ENCODE measurements at places on chromosomes 6 and 20.

DNA sequence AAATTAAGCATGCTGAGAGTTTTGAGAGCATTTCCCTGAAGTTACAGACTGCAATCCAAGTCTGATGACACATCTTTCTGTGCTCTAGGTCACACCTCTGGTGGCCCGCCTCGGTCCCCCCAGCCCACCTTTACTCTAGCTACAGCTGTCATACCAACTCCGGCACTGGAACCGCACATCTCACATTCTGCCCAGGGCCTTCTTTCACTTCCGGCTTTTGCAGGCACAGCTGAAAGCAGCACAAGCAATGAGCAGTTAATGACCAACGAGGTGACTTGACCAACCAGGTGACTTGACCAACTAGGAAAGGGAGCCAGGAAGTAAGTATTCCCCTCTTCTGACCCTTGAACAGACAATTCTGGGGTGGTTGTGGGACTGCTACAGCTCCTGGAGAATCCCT lies 88.6 kb upstream of the MOCS1 start:
- DNase-seq, result no peak

- no peak for DNase-seq
Observed at GRCh38 chr6:6866656-6867403, 240.9 kb upstream of the RREB1 start.

- no peak for DNase-seq
Observed at GRCh38 chr6:37972994-37973757, 153.6 kb downstream of the ZFAND3 start.

DNA sequence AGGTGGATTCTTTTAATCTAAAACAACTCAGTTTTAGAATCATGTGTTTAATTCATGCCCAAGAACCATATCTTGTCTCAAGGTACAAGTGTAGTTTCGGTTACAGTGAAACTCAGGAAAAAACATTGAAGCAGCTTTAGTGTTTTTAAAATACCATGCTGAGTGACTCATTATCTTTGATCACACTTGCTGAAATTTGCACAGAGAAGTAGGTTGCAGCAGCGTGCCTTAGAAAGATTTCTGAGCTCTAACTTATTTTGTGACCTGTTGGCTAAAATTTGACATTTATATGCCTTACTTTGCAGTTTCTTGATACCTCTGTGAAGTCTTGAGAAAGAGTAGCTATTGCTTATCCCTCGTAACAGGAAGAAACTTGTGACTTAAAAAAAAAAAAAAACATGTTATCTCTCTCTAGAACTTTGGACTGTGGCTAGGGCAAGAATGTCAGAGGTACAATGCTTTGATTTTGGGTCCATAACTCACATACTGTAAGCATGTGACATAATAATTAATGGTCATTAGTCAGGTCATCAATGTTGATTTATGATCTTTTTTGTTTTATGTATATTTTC lies 34.5 kb upstream of the FUCA2 start:
- no peak for DNase-seq

DNA sequence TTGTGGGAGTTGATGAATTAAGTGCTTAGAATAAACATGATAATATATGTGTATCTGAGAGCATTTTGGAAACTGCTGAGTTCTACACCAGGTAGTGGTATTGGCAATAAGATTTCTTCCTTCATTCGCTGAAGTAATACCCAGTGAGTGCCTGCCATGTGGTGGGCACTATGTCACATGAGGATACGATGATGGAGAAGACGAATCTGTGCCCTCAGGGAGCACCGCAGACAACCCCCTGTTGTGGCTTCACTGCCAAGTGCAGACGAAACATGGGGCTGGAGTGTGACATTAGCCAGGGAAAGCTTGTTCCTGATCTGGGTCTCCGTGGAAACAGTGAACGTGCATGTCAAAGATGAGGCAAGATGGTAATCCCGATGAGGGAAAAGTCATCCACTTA lies 7.9 kb downstream of the ZNF76 start:
- no peak for DNase-seq

DNA sequence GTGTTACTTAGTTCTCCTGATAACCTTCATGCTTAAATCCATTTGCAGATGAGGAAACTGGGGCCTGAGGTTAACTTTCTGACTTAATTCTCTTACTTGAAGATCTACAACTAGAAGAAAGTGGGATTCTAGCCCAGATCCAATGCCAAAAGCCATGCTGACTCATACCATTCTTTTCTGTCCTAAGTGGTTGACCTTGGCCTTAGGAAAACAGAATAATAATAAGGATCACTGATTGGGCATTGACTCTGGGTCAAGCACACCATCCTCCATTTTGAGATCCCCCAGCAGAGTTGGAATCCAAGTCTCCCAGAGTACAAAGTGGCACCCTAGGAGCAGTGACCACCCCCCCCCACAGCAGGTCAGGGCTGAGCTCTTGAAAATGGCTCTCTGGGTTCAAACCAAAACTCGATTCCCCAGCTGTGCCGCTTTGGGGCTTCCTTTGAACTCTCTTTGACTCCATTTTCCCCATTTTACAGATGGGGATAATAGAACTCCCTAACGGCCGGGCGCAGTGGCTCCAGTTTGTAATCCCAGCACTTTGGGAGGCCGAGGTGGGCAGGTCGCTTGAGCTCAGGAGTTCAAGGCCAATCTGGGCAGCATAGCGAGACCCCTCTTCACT lies 12.8 kb upstream of the ZNF217 start:
- DNase-seq, result no peak

DNA sequence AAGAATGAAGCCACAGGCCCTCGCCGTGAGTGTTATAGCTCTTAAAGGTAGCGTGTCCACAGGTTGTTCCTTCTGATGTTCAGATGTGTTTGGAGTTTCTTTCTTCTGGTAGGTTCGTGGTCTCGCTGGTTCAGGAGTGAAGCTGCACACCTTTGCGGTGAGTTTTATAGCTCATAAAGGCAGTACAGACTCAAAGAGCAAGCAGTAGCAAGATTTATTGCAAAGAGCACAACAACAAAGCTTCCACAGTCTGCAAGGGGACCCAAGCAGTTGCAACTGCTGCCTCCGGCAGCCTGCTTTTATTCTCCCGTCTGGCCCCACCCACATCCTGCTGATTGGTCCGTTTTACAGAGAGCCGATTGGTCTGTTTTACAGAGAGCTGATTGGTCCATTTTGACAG lies 5.2 kb downstream of the HIVEP1 start:
- no peak for DNase-seq

GRCh38 chr6:125193208-125193607 lies 39.6 kb downstream of the TPD52L1 start:
- DNase-seq, result no peak

DNA sequence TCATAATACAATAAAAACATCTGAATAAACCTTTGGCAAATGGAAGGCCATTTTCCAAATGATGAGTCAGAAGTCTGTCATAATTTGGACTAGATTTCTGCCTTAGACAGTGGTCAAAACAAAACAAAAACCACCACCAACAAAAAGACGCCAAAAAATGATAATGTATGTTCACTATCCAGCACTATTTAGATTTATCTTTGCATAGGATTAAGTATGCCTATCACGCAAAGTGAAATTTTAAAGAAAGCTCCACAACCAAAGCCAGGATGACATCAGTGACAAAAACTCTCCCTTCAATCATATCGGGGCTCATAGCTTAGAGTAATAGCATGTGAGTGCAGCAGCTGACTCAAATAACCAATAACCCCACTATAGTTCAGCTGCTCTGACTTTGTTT lies 201.9 kb downstream of the MOXD1 start:
- no peak for DNase-seq

DNA sequence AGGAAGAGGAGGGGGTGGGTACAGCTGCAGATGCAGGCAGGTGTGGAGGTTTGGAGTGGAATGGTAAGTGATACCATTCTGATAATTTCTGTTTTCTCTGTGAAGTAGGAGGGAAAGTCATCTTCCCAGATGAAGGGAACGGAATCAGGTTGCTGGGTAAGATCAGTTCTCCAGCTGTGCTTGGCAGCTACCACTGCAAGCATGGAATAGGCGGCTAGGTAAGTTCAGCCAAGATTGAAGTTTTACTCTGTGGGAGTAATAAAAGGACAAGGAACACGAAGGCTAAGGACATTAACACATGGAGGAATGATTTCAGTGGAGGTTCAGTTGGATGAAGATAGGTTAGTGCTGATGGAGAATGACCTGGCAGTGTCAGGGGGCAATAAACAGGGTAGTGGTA lies 128.3 kb downstream of the CARMIL1 start:
- DNase-seq, result no peak

DNA sequence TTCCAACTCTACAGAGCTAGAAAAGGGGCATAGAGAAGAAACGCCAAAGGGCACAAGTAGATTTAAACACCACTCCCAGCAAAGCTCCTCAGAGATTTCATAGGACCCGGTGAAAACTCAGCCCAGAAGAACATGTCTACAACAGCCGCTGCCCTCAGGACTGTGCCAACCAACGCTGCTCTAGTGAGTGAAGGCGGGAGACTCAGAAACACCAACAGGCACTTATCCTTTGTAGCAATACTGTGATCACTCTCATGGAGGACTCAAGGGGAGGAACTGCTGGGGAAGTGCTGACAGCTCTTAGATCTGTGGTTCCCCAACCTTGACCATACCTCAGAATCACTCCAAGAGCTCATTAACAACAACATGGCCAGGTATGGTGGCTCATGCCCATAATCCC lies 39.5 kb downstream of the STAU1 start:
- no peak for DNase-seq

DNA sequence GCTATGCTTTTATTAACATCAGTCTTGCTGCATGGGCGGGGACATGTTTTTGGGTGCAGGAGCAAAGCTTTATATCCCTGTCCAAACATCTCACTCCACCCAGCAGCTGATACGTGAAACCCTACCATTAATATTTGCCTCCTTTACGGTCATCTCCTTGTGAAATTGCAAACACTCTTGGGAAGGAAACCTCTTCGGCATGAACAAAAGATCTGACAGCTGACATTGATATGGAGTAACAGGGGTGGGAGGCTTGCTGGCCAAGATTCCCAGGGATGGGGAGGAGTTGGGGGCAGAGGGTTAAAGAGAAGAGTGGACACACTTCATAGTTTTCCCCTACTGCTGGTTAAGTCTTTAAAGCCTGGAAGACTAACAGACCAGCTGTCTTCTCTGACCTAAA lies 22.2 kb upstream of the VEGFA start:
- no peak for DNase-seq

DNA sequence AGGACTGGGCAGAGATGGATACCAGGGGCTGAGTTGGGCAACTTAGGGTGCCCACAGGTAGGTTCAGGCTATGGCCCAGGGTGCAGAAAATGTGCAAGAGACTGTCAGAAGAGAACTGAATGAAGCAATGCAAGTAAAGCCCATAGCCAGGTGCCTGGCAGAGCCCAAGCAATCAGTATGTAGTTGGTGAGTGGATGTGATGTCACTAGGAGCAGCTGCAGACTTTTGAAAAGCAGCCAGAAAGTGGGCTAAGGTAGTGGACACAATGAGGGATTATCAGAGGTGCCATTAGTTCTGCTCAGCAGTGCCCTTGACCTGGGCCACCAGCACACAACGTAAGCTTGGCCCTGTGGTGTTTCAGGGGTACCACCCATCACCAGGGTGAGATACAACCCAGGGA lies 135.3 kb downstream of the SOBP start:
- DNase-seq, result no peak

DNA sequence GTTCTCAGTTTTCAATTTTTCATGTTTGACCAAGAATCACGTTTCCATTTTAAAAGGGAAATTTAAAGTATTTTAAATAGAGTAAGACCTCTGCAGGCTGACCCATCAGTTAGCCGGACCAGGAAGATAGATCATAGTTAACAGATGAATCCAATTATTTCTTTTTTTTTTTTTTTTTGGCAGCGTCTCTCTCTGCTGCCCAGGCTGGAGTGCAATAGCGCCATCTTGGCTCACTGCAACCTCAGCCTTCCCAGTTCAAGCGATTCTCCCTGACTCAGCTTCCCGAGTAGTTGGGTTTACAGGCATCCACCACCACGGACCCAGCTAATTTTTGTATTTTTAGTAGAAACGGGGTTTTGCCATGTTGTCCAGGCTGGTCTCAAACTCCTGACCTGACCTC lies 256.7 kb upstream of the CNR1 start:
- DNase-seq, result no peak

GRCh38 chr6:42392833-42393232 lies 58.9 kb downstream of the TRERF1 start:
- DNase-seq, result no peak

DNA sequence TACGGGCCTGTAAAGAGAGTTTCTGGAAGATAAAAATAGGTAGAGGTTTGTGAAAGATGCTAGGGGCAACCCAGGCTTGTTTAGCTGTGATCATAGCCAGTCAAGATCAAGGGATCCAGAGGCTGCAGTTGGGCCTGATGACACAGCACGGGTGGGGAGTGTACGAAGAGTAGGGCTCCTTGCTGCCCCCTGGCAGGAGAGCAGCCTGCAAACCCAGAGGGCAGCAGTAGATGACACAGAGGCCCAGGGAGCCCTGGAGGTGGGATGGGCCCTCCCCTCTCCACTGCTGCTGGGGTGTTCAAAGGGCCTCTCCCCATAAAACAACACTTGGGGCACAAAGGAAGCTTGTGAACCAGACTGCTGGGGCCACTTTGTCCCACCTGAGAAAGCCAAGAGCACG lies 47.2 kb downstream of the VEGFA start:
- DNase-seq, result no peak

- DNase-seq, result no peak
Observed at GRCh38 chr6:170023620-170024521, 267.0 kb downstream of the DLL1 start.

DNA sequence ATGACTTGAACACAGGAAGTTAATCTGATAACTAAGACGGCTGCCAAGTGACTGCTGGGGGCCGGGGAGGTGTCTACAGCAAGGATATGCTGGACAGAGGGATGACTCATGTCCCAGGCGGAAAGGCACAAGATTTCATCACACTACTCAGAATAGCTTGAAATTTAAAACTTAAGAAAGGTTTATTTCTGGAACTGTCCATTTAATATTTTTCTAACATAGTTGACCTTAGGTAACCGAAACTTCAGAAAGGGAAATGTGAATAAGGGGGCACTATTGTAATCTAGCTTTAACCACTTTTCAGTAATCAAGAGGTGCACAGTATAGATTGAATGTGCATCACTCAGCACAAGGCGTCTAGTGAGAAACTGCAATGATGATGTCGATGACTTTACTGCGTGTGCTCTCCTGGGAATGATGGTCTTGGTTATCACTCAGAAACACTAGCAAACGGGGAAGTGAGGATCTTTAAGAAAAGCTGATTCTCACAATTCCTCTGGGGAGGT lies 171.5 kb downstream of the QKI start:
- DNase-seq, result no peak

- no peak for DNase-seq
Observed at GRCh38 chr6:130033949-130034348, 15.6 kb downstream of the L3MBTL3 start.

- DNase-seq, result no peak
Observed at GRCh38 chr6:29567991-29568390, 8.5 kb upstream of the UBD start.

DNA sequence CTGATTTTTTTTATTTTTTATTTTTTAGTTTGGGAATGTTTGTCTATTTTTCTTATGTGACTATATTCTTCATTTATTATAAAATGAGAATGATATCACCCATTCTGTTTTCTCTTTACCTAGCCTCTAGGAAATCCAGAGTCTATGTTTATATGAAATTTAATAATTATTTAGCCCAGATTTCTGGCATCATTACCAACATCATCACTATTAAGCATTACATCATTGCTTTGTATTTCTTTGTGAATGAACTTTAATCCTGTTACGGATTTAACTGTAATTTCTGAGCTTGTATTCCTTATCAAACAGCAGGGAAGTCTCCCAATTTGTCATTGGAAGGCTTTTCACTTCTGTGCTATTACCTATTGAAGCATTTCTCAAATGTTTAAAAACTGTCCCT lies 72.7 kb upstream of the NOX3 start:
- no peak for DNase-seq

- DNase-seq, result no peak
Observed at GRCh38 chr6:53161481-53162009, 12.9 kb upstream of the GCM1 start.

GRCh38 chr6:54291738-54292137 lies 16.5 kb upstream of the TINAG start:
- no peak for DNase-seq
